NCI-H748 treated with DMSO at 0.1 percent for 48 hours (cell line): ENCODE measurements at places on chromosomes 2 and 18.

- DNase-seq, result no peak
These were observed 308.8 kb upstream of the FIGN start for GRCh38 chr2:164044622-164045021.

GRCh38 chr18:13366962-13367892, 148.7 kb downstream of the LDLRAD4 start:
- DNase-seq, result no peak

DNA sequence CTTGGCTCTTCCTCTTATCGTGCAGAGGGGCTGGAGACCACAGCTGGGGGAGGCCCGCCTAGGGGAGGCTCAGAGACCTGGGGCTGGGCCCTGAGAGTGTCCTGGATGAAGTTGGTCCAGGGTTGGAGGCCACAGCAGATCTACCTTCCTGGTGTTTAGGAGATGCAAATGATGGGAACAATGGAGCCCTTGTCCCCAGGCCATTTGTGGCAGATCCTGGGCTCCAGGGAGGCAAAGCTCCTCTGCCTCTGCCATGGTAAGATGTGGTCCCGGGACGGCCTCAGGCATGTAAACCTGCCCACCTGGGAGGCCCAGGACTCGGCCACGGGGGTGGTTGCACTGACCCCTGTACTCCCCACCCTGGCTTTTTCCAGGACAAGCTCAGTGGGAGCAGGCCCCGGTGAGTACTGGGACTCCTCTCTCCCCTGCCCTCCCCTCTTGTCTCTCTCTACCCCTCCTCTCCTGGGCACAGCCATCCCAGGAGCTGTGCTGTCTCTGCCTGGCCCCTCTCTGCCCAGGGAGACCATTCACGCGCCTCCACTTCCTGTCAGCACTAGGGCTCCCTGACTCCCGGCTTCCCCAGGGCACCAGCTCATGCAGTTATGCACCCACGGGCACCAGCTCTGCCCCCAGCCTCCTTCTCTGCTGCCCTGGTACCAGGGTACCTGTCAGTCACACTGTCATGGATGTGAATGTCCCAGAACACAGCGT, 10.9 kb downstream of the SH2D6 start:
- DNase-seq, result no peak

- peak; percentile 25 for DNase-seq
These were observed 27.2 kb upstream of the BBS5 start for GRCh38 chr2:169452080-169452479.

DNA sequence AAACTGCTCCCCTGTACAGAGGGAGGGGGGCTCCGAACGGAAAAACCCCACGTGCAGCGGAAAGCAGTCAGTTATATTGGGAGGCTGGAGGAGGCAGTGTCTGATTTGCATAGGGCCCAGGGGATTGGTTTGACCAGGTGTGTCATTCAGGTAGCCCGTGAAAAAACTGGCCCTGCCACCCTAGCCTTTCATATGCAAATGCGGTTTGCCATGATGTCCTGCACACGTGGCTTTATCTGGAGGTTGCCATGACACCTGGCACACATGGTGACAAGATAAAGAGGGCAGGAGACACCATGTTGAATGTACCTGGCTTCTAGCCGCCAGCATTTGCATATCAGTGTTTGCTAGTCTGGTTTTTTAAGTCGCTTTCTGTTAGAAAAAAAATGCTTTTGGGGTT, 20.5 kb downstream of the SLC25A52 start:
- DNase-seq, result no peak

DNA sequence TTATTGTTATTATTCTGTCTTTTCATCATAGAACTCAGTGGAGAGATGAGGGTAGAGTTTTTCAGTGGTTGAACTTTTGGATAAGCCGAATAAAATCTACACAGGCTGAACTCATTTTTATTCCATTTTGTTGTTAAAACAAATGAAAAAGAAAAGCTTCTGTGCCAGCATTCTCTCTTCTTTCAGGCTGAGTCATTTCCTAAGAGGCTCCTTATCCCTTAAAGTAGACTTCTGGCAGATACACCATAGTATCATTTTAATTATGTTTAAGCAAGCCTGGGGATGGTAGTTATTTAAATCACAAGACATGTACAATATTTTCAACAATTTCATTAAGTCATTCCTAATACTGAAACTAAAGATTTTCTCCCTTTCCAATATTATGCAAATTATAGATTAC, 1364.0 kb upstream of the NRXN1 start:
- DNase-seq, result no peak

GRCh38 chr2:190182071-190182524, 119.6 kb upstream of the MSTN start:
- DNase-seq, result no peak

GRCh38 chr18:48256848-48257247, 152.3 kb downstream of the ZBTB7C start:
- DNase-seq, result no peak

- peak; percentile 94 for DNase-seq
These were observed 23.7 kb upstream of the CXCR4 start for GRCh38 chr2:136141510-136142149.

- DNase-seq, result no peak
These were observed 167.9 kb downstream of the CCDC102B start for GRCh38 chr18:68965817-68966216.

- DNase-seq, result no peak
These were observed 191.0 kb downstream of the GLI2 start for GRCh38 chr2:120926463-120927264.
